RPMI8226 (cell line): ENCODE measurements at places on chromosomes 12 and 14.
A peak's percentile ranks its signal among the peaks of the same experiment; 100 is the strongest.

GRCh38 chr12:123762715-123763052 lies 583 bp downstream of the DNAH10 start:
- DNase-seq: no peak

DNA sequence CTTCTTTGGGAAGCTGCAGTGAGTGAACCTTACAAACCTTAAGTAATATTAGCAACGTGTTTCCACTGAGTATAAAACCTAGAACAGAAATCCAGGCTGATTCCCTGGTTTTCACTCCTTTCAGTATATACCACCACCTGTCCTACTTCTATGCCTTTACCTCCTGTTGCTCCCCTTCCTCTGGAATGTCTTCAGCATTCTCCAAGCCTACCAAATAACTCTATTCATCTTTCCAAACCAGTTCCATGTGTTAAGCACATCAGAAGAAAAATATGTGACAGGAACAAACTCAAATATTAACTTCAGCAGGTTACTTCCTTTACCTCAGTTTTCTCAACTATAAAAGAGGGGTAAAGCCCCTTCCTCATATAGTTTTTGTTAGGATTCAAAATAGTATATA lies 39.8 kb downstream of the LIMA1 start:
- DNase-seq: no peak

DNA sequence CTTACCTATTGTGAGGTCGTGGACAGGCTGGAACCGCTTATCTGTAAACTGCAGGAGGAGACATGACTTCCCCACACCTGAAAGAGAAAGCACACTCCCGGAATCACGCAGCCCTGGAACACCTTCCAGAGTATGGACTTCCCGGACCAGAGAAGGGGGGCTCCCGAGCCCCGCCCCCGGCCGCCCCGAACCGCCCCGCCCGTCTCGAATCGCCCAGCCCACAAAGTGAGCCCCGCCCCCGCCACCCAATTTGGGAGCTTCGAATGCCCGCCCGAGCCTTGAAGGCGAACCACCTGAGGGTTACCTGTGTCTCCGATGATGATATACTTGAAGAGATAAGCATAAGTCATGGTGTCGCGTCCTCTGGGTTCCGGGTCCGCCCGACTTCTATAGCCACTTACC lies 235 bp downstream of the RAB2B start:
- DNase-seq: no peak

- no peak for DNase-seq
Measured at GRCh38 chr12:46579474-46579873, 206.9 kb upstream of the SLC38A2 start.

DNA sequence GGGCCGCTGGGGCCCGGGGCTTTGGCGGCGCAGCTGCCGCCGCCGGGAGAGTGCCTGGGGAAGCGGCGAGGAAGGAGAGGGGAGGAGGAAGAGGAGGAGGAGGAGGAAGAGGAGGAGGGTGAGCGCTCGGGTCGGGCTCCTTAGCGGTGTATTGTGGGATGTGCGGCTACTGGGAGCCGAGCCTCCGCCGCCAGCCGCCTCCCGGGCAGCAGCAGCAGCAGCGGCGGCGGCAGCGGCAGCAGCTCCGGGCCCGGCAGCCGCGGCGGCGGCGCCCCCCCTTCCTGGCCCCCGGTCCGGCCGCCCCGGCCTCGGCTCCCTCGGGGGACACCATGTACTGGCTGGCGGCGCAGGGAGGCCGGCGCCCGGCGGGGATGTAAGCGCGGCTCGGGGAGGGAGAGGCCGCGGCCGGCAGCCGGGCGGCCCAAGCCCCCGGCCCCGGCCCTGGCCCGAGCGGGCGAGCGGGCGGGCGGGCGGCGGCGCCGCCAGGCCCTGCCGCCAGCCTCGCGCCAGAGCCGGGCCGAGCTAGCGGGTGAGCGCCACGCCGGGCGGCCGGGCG lies at the start of gene SETD1B:
Gene SETD1B, plus strand, starts transcription at position 149 of the 556 bp plus-strand sequence. CDS start 729 bp downstream, outside the sequence.
- DNase-seq: peak; percentile 75

DNA sequence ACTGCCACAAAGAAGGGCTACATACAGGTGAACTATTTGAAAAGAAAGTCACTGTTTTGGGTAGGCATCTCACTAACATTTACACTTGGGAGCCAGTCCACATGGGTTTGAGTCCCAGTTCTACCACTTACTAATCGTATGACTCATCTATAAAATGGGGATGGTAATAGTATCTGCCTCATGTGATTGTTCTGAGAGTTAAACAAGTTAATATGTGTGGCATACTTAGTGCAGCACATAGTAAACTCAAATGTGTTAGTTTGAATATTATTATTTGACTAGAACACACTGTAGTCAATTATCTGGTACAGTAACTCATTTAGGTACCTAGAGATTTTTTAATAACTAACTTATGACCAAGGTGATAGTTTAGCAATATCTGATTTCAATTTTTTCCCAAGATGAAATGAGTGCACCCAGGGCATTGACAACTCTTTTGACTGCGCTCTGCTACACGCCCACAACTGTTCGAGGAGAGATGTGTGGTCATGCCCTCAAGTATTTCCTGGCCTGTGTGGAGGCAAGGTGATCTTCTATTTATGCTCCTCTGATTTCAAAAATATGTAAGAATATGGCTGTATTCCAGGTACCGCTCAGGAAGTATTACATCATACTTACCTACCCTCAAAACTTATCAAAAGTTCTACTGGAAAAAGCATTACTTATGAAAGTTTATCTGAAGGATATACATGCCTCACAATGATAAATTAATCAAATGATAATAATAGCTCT lies 210.6 kb upstream of the EGLN3 start:
- DNase-seq: peak; percentile 26

- DNase-seq: peak; percentile 37
Measured at GRCh38 chr14:100076133-100076532, 10.9 kb downstream of the EVL start.

GRCh38 chr14:99183716-99184115 lies 88.3 kb downstream of the BCL11B start:
- no peak for DNase-seq

GRCh38 chr12:13981296-13981962 lies at the start of gene GRIN2B:
Gene GRIN2B (minus strand): TSS chr12:13981602. CDS start chr12:13866208, 115,394 bp downstream.
- DNase-seq: no peak

DNA sequence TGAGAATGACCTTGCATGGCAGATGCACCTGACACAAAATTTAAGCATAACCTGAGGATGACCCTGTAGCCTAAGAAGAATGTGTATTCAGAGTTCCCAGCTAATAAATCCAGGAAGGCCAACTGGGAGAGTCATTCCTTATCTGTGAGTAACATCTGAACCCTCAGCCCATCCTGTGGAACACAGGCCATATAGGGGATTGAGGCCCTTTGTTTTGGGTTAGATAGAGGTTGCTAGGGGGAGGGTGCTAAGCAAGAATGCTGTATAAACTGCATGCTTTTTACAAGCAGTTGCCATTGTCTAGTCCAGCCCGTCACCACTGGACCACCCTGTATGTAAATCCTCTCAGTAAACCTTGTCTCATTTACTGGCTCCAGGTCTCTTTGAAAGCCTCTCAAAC lies 77.0 kb downstream of the BICD1 start:
- DNase-seq: no peak

- DNase-seq: peak; percentile 90
Measured at GRCh38 chr14:72476657-72477499, 417.0 kb downstream of the DPF3 start.

- DNase-seq: no peak
Measured at GRCh38 chr12:92695056-92695455, 7.7 kb upstream of the PLEKHG7 start.

GRCh38 chr12:68138480-68138879 lies 21.1 kb downstream of the IFNG start:
- no peak for DNase-seq

DNA sequence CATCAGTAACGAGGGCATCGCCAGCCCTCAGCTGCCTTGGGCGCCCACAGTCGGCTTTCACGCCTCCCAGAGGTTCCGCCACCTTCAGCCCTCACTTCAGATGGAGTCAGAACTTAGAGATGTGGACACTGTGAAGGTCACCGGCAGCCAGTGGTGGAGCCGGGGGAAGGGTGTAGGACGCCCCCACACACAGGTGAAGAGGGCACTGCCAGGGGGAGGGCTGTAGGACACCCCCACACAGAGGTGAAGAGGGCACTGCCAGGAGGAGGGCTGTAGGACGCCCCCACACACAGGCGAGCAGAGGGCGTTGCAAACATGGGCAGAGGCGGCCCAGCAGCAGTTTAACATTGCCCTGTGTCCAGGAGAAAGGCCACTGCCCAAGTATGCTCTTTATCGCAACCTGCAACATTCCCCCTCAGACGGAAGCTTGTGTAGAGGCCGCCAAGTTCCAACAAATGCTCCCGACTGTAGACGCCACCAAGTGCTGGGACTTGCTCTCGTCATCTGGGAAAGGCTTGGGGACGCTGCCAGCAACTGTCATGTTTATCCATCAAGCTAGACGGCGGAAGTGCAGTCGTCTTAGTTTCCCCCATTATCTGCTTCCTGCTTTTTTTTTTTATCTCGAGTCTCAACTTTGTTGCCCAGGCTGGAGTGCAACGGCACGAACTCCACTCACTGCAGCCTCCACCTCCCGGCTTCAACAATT lies 4.9 kb upstream of the ANKLE2 start:
- DNase-seq: no peak
